ENCODE measurements at places on chromosomes 12 and 14.
A peak's percentile ranks its signal among the peaks of the same experiment; 100 is the strongest.

GRCh38 chr14:49314737-49315136 lies 271.4 kb downstream of the RPS29 start:
- no peak for DNase-seq

DNA sequence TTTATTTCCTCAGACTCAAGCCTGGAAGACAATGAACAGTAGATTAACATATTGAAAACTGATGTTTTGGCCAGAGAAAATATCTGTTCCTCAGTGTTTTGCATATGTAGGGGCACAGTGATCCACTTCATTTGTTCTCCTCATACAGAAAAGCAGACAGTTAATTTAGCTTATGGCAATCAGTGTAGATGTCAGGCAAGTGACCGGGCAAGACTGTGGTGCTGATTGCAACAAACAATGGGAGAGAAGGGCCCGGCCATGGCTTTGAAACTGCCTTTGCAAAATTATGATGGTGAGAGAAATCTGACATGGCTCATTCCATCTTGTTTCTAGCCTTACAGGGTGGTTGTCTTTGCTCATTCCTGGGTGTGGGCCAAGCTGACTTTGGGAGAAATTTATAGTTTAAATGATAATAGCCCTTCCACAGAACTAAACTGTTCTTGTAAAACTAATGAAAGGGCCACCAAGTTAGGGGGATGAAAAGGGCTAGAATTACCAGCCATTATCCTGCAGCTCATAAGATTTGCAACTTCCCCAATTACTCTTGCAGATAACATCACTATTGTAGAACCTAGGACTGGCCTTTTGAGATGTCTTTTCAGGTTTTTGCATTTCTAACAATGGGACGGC lies 220.3 kb downstream of the KTN1 start:
- no peak for DNase-seq

DNA sequence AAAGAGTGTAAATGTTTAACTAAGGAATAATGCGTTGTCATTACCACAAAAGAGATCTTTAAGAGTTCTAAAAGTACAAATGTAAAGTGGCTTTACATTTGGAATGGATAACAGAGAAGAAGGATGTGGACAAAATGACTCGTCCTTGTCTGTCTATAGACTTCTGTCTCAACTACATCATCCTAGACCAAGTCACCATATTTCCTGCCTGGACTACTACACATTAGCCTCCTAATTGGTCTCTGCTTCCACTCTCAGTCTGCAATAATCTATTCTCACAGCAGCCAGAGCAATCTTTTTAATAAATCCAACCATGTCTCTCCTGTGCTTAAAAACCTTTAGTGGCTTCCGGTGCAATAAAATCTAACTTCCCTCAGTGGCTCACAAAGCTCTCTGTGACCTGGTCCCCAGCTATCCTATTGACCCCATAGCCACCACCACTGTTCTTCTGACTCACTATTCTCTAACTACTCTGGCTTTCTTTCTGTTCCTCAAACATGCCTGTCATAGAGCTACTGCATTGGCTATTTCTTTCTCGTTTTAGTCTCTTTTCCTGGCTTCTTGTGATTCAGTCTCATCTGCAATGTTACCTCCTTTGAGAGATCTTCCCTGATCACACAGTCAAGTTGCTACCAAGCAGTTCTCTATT lies 91.1 kb downstream of the MYF5 start:
- DNase-seq = no peak

GRCh38 chr12:111298582-111299436 lies 70.1 kb downstream of the PHETA1 start:
- no peak for DNase-seq

DNA sequence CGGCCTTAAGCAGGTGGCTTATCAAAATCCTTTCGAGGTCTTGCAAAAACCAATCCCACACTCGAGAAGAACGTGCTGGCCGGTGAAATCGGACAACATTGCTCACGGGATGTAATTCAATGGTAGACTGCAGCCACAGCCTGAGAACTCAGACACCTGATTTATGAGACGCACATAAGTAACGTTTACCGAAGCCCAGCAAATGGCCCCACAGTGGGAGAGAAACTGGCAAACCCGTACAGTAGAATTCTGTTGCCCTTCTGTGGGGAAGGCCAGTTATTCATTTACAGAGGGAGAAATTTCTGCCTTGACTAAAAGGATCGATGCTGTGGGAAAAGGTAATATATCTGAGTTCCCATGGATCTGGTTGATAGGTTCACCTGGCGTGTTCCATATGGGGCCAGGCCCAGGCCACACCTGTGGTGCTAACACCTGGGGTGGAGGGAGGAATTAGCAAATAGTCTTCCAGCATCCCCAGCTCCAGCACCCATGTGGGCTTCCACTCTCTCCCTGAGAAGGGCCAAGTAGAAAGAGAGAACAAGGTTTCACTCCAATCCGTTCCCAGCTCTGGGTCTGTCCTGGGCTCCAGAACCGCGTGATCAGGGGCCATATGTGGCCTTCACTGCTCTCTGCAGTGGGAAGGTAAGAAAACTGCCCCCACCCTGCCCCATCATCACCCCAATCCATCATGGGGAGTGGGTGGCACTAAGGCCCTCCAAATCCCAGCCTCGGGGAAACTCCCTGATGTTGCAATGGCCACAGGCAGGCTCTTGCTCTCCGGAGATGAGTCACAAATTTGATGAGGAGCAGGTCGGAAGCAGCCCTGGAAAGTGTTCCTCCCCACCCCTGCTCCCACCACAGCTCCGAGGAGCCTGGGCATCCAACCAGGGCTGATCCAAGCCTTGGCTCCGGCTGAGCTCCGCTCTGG lies 12.7 kb downstream of the BDKRB1 start:
- peak; percentile 94 for DNase-seq

DNA sequence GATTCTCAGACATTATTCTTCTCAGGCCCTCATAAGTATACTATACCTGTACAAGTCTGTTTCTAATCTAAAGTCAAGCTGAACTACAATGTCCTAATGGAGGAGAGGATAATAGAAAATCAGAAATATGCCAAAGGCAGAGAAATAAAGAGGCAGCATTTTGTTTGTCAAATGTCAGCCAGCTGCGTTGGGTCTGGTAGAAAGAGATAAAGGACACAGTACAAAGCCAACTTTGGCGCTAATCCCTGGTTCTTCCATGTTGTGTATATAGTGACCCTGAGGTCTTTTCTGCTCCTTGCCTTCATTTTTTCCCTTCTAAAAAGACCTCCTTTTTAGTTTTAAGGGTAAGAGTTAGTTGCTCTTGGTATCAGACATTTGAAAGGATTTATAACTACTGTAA lies 103.1 kb downstream of the PRICKLE1 start:
- no peak for DNase-seq

DNA sequence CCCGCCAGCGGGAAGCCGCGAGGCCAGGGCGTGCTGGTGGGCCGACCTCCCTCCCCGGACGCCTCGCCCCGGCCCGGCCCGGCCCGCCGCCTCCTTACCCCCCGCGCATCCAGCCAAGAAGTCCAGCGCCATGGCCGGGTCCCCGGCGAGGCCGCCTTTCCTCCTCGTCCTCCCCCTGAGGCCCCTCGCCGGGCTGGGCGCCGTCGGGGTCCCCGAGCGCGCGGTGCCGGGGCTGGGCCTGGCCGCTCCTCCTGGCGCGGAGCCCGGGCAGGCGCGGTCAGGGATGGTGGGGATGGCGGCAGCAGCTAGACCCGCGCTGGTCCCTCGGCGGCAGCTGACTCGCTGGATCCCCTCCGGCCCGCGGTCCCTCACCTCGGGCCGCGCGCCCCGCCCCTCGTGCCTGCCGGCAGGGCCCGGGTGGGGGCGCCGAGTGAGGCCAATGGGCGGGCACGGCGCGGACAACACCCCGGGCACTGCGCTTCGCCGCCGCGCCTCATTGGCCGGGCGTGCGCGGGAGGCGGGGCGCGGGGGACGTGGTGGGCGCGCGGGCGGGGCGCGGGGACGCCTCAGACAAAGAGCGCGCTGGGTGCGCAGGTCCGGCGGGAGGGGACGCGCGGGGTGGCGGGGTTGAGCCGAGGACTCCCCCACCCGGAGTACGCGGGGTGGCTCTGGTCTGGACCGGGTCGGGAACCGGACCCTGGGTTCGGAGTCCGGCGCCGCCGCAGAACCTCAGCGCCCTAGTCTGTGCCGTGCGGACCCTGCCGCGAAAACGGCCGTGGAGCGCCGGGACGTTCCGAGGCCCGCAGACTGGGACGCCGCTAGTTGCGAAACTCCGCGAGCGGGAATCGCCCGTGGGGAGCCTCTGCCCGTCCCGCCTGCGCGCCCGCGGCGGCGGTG lies at the start of gene SLC25A29:
SLC25A29 (minus strand) TSS at position 344 of the 897 bp plus-strand sequence; CDS start at position 132, 212 bp downstream.
- DNase-seq = peak; percentile 71

DNA sequence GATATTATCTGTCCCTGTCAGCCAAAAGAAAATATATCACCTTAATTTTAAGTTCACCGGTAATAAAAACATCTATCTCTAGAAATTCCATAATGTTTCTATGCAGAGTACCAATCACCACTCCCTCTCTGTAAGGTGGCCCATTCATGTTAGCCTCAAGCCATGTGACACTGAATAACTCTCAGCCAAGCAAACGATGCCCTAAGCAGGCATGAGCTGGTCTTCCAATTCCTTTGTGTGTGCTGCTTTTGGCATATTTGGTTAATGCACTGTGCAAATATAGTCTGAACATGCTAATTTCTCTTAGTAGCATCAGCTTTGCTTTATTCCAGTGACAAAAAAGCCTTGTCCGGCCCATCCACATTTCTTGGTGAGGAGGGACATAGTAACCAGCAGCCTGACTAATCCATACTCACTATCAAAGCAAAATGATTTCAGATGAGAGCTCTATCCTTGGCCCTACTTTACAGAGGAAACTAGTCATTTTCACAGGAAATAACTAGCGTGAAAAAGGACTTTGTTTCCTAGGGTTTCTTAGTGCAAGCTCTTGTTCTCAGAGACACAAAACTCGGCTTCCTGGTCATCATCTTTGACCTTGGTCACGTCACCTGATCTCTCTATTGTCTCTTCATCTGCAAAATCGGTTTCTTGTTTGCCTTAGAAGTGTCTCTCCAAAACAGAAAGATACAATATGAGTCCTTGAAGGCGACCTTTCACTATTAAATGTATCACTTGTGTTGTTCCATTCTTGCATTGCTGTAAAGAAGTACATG lies 59.2 kb upstream of the RTRAF start:
- peak; percentile 6 for DNase-seq

- DNase-seq = no peak
These were observed 115.0 kb upstream of the RPH3A start for GRCh38 chr12:112676507-112676906.

- no peak for DNase-seq
These were observed 101.2 kb upstream of the EGLN3 start for GRCh38 chr14:34051966-34052657.

DNA sequence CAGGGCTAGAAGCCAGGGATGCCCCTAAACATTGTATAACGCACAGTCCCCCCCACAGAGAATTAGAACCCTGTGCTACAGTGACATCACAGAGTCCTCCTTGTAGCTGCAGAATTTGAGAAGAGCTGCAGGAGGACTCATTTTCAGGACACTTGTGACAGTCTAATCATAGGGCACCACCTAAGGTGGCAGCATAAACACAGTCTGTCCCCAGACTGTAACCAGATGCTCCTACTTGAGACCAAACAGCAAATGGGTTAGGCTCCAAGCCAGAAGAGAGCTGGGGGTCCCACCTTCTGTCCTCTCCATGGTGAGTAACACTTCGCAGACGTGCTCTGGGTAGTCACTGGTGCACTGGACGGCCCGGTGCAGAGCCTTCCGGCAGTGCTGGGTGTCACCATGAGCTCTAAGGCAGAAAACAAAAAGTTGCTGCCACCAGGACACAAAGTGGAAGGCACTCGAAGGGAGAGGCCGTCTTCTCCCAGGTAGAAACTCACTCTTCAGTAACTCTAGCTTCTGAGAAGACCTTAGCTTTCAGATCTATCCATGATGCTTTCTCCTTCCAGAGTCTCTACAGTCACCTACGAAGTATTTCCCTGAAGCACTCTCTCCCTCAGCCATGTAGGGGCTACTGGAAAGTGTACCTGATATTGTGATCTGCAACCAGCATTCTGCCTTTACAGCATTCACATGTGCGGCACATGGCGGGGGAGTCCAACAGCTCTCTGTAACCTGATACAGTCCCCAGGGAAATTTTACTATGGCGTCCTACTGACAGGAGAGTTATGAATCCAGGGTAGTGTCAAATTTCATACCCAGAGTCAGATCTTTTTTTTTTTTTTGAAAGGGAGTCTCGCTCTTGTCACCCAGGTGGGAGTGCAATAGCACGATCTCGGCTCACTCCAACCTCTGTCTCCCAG lies 17.1 kb downstream of the FICD start:
- DNase-seq = no peak

GRCh38 chr14:54662491-54663133 lies 95.7 kb downstream of the SAMD4A start:
- no peak for DNase-seq

- no peak for DNase-seq
These were observed 5.7 kb upstream of the CTDSP2 start for GRCh38 chr12:57852200-57852599.

DNA sequence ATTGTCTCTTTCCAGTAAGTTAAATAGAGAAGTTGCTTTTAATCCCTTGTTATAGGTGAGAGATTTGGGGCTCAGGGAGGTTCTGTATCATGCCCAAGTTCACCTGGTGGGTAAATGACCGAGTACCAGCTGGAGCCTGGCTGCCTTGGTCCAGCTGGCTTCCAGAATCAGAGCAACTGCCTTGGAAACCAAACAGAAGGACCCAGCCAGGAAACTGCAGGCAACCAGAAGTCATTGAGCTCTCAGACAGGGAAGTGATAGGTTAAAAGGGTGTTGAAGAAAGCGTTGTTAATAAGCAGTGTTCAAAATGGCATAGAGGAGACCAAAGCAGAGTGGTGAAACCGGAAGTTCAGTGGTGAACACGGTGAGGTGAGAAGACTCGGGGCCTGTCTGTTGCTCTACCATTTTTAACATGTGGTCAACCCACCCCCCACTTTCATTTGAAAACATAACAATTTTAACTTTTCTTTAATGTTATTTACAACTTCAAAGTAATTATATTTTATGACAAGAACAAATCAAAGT lies 54.9 kb downstream of the PLEKHG7 start:
- DNase-seq = no peak

- no peak for DNase-seq
These were observed 148.9 kb downstream of the SAMD4A start for GRCh38 chr14:54715811-54716210.

GRCh38 chr14:99422228-99423010 lies 58.2 kb downstream of the SETD3 start:
- DNase-seq = no peak

DNA sequence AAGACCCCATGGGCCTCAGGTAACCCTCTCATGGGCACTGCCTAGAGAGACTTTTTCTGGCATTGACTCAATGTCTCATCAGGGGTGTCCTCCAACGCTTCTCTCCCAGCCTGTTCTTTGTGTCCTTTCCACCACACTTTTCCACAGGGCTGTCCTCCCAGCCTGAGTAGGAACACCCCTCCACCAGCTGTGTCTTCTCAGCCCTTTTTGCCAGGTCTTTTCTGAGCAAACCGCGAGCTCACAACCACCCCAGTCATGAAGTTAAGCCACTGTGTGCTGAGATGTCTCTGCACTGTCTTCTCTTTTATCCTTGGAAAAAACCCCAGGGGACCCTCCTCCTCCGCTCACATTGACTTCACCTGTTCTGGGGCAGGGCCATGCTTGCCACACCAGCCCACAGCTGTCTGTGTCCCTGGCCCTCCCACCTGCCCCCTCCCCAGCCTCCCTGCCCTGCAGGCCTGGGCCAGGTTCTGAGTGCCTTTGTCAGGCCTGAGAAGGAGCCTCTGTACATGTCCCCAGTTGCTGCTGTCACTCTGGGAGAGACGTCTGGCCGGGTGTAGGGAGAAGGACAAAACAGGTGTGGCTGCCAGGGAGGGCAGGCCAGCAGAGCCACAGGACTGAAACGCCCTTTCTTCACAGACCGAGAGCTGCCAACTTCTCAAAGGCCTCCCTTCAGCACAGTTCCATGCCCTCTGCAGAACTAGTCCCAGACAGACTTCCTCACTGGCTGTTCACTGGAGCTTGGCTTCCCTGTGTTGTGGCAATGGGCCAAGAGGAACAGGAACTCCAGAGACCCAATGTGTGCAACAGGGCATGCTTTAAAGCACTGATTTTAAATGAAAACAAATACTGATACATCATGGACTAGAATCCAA lies 50.5 kb upstream of the PNMA1 start:
- no peak for DNase-seq
